Pancreas (tissue), 10 donors: ENCODE measurements at places on chromosomes 5 and 9. TPM values are rescaled to one million over a fixed set of nuclear protein-coding genes. Genes with fewer than 3 reads are reported as not detected.

The CCDC69 gene
- 29.4 TPM for polyA plus RNA-seq

The WWC1 gene
- 35.0 TPM for polyA plus RNA-seq

The SNAPC4 gene
- polyA plus RNA-seq = 22.0 TPM

The ADCY2 gene
- 0.19 TPM for polyA plus RNA-seq
